ENCODE measurements at places on chromosomes 5 and 9. TPM values are rescaled to one million over a fixed set of nuclear protein-coding genes. Genes with fewer than 3 reads are reported as not detected.

DNA sequence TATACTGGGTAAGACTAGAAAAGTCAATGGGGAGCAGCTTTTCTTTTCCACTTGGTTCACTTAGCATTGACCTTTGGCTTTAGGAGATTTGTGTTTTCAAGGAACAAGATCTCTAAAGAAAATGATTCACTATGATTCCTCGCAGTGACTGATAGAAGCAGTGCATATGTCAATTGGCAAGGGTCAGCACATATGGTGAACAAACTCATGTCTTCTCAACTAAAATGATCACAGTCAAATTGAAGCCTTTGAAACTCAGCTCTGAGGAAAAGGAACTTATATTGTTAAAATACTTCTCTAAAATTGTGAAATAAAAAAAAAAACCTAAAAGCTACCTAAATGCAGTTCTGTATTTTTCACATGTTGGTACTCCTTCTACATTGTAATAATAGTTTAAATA is 43.2 kb upstream of the IL7R start:
- DNase-seq = no peak
- H3K27me3 ChIP-seq = no peaks in the 10 kb centered on the region
- H3K4me3 ChIP-seq = no peak overlapping the region
- no peak overlapping the region for H3K27ac ChIP-seq

GRCh38 chr9:101445353-101446029 is 9.9 kb upstream of the ALDOB start:
- no peak overlapping the region for H3K4me3 ChIP-seq
- no peak for DNase-seq
- H3K27ac ChIP-seq = peak overlapping the region; percentile 95
- H3K27me3 ChIP-seq = no peaks in the 10 kb centered on the region

GRCh38 chr5:174320051-174320450 is 274.5 kb downstream of the NSG2 start:
- H3K4me1 ChIP-seq = no peaks in the 10 kb centered on the region
- no peak overlapping the region for H3K27ac ChIP-seq
- H3K27me3 ChIP-seq = no peaks in the 10 kb centered on the region
- H3K4me3 ChIP-seq = no peak overlapping the region
- DNase-seq = no peak

SCGB3A1 gene
- 3.3 TPM for total RNA-seq

CLINT1 gene
- 52.0 TPM for total RNA-seq

DNA sequence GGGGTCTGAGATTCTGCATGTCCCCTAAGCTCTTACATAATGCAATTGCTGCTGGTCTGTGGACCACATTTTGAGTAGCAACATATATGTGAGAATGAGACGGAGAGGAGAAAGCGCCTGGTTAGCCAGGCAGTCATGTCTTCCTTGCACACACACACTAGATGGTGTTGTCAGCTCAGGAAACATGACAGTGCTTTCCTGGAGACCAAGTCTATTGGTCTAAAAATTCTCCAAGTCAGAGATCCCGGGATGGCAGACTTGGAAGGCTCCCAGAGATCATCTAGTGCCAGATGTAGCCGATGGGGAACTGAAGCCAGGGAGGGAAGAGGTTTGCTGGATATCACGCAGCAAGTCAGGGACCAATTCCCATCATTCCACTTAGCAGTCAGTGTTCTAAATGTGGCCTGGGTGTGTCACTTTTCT is 53.4 kb downstream of the GALNT12 start:
- no peaks in the 10 kb centered on the region for H3K27me3 ChIP-seq
- no peak overlapping the region for H3K27ac ChIP-seq
- no peak overlapping the region for H3K4me3 ChIP-seq
- H3K36me3 ChIP-seq = no peaks in the 10 kb centered on the region
- H3K4me1 ChIP-seq = no peaks in the 10 kb centered on the region
- no peak for DNase-seq

GRCh38 chr9:99211746-99212145 is 10.0 kb downstream of the ALG2 start:
- no peak overlapping the region for H3K4me3 ChIP-seq
- no peak overlapping the region for H3K27ac ChIP-seq
- no peaks in the 10 kb centered on the region for H3K36me3 ChIP-seq
- no peak for DNase-seq

PCDHGA10 gene
- total RNA-seq = 1.5 TPM

MARVELD2 gene
- total RNA-seq = 37.1 TPM

- no peak overlapping the region for H3K27ac ChIP-seq
- no peaks in the 10 kb centered on the region for H3K36me3 ChIP-seq
- peaks cover 26% of the 10 kb centered on the region for H3K4me1 ChIP-seq
- H3K4me3 ChIP-seq = no peak overlapping the region
- H3K27me3 ChIP-seq = no peaks in the 10 kb centered on the region
Observed at GRCh38 chr5:131396015-131396414, 132.2 kb downstream of the CDC42SE2 start.

DNA sequence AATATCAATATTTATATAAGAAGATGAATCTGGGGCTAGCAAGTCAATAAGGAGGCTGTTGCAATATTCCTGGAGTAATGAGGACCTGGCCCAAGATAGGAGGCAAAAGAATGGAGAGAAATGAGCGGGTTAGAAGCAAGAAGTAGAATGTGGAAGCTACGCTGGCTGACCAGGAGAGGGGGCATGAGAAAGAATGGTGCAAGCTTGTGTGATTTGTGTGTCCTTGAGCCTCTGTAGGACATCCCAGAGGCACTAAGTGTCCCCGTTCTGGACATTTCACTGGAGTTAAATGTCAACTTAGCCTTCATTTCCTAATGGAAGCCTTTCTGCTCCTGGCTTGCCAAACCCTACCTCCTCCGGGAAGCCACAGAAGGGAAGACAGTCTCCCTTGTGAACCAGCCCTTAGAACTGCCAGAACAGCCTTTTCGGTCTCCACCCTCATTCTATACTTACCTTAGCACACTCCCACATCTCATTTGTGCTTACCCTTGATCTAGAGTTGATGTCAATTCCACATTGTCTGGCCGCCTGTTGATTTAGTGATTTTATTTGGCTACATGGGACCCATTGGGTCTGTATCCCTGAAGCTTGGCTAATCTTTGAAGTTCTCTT is 6.7 kb upstream of the PDE6A start:
- no peaks in the 10 kb centered on the region for H3K4me1 ChIP-seq
- no peaks in the 10 kb centered on the region for H3K27me3 ChIP-seq
- no peak for DNase-seq
- no peak overlapping the region for H3K4me3 ChIP-seq
- H3K27ac ChIP-seq = no peak overlapping the region

SPINK14 gene
- not detected for total RNA-seq

DNA sequence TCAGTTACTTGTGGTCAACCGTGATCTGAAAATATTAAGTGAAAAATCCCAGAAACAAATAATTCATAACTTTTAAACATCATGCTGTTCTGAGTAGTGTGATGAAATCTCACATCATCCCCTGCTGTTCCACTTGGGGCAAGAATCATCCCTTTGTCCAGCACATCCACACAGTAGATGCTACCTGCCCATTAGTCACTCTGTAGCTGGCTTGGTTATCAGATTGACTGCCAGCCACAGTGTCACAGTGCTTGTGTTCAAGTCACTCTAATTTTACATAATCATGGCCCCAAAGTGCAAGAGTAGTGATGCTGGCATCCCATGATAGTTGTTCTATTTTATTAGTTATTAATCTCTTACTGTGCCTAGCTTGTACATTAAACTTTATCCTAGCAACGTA is 39.1 kb upstream of the CER1 start:
- H3K27ac ChIP-seq = no peak overlapping the region
- H3K4me3 ChIP-seq = no peak overlapping the region
- no peaks in the 10 kb centered on the region for H3K27me3 ChIP-seq
- H3K4me1 ChIP-seq = no peaks in the 10 kb centered on the region
- DNase-seq = no peak

ANKRD33B gene
- 0.16 TPM for total RNA-seq

GRCh38 chr5:10989577-10990263 is 228.7 kb upstream of the DAP start:
- H3K27ac ChIP-seq = no peak overlapping the region
- H3K27me3 ChIP-seq = no peaks in the 10 kb centered on the region
- DNase-seq = no peak
- no peaks in the 10 kb centered on the region for H3K36me3 ChIP-seq
- no peaks in the 10 kb centered on the region for H3K4me1 ChIP-seq

GRCh38 chr5:93163010-93163663 is 417.9 kb downstream of the NR2F1-AS1 start:
- no peak overlapping the region for H3K27ac ChIP-seq
- DNase-seq = no peak
- no peak overlapping the region for H3K4me3 ChIP-seq
- H3K36me3 ChIP-seq = no peaks in the 10 kb centered on the region

GRCh38 chr5:41559184-41559583 is 48.8 kb upstream of the PLCXD3 start:
- H3K27me3 ChIP-seq = no peaks in the 10 kb centered on the region
- no peak overlapping the region for H3K27ac ChIP-seq
- H3K4me3 ChIP-seq = no peak overlapping the region
- no peaks in the 10 kb centered on the region for H3K4me1 ChIP-seq
- no peaks in the 10 kb centered on the region for H3K36me3 ChIP-seq
- DNase-seq = no peak

GRCh38 chr9:129610473-129611306 is 10.2 kb downstream of the C9orf50 start:
- peak overlapping the region; percentile 83 for H3K27ac ChIP-seq
- H3K36me3 ChIP-seq = no peaks in the 10 kb centered on the region
- peak overlapping the region; percentile 49 for H3K4me3 ChIP-seq
- DNase-seq = peak; percentile 80
- H3K4me1 ChIP-seq = peaks cover 2% of the 10 kb centered on the region

DNA sequence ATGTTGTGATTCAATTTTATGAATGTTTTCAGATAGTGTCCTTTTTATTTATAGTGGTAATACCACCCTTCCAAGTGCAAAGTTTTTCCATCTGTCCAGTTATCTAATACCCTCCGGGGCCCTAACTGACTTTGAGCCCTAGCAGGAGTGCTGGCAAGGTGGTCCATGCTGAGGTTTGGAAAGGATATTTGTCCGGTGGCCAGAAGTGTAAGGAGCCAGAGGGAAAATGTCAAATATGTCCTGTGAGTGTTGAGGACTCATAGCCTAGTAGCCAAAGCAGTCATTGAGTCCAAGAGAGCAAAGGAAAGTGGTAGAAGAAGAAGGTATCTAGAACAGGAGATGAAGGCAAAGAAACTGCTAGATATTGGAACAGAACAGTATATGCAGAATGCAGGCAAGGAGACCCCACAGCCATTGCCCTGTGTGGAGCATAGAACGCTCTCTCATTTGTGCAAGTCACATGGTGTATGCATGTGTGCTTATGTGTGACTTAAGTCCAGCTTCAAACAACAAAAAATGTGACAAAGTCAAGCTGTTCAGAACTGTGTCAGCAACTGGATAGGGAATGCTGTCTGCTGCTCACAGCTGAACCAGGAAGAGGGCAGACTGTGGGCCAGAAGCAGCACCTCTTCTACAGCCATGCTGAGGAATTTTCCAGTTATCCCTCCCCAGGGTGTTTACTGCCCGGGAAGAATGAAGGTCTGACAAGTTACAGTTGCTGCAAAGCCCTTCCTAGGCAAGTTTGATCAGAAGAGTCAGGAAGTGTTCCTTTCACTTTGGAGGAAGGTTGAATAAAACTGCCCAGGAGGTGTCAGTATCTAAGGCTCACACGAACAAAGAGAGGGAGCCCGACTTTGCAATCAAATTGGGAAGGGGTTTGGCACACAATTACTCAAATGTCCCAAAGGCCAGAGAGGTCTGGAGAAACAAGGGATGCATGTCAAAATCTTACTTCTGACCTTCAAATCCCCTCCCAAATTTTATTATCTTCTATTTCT is 463.3 kb upstream of the DMAC1 start:
- no peak for DNase-seq
- no peaks in the 10 kb centered on the region for H3K4me1 ChIP-seq
- no peak overlapping the region for H3K4me3 ChIP-seq
- no peak overlapping the region for H3K27ac ChIP-seq
- no peaks in the 10 kb centered on the region for H3K36me3 ChIP-seq

PDZD2 gene
- total RNA-seq = 1.6 TPM

- DNase-seq = no peak
- no peaks in the 10 kb centered on the region for H3K36me3 ChIP-seq
- H3K4me1 ChIP-seq = no peaks in the 10 kb centered on the region
- no peak overlapping the region for H3K4me3 ChIP-seq
- no peaks in the 10 kb centered on the region for H3K27me3 ChIP-seq
Observed at GRCh38 chr9:93232388-93232960, 48.5 kb downstream of the WNK2 start.

PKD2L2 gene
- total RNA-seq = not detected

GRCh38 chr9:122518226-122518625 is 715 bp upstream of the OR1J4 start:
- no peak overlapping the region for H3K27ac ChIP-seq
- no peaks in the 10 kb centered on the region for H3K27me3 ChIP-seq
- H3K36me3 ChIP-seq = no peaks in the 10 kb centered on the region
- no peak overlapping the region for H3K4me3 ChIP-seq

DNA sequence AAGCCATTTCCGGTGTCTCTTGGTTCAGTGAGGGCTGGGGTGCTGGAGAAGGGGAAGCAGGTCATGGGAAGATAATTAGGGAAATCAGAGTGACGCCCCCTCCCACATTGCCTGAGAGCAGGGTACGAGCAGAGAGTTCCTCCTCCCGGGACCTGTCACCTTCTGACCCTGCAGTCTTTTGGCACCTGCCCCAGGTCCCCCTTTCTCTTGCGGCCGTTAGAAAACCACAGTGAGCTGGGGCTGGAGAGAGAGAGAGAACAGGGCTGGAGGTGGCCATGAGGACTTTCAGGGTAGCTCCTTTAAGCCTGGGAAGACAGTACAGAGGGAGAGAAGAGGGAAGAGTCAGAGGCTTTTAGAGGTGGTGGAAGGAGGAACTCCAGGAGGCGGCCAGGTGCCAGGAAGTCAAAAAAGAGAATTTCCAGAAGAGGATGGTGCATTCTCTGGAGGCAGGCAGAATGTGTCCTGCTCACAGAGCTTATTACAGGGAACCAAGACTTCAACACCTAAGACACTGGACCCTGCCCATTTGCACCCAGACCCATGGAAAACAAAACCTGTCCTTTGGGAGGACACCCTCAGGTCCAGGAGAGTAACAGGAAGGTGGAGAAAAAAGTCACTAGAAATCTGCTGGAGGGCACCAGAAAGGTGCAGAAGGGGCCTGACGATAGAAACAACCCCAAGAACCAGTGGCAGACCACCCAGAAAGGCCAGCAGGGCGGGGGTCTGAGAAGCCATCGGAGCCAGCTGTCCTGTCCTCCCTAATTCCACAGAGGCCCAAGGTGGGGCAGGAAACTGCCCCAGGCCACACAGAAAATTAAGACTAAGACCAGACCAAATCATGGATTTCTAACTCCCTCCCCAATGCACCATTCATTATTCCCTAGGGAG is 6.5 kb upstream of the ACSL6 start:
- peak; percentile 25 for DNase-seq
- H3K27me3 ChIP-seq = no peaks in the 10 kb centered on the region
- no peaks in the 10 kb centered on the region for H3K36me3 ChIP-seq
- H3K4me1 ChIP-seq = no peaks in the 10 kb centered on the region
